Urinary bladder (tissue), 4 donors: ENCODE measurements at places on chromosomes 3 and 15. TPM values are rescaled to one million over a fixed set of nuclear protein-coding genes. Genes with fewer than 3 reads are reported as not detected.
A peak's percentile ranks its signal among the peaks of the same experiment; 100 is the strongest.

DNA sequence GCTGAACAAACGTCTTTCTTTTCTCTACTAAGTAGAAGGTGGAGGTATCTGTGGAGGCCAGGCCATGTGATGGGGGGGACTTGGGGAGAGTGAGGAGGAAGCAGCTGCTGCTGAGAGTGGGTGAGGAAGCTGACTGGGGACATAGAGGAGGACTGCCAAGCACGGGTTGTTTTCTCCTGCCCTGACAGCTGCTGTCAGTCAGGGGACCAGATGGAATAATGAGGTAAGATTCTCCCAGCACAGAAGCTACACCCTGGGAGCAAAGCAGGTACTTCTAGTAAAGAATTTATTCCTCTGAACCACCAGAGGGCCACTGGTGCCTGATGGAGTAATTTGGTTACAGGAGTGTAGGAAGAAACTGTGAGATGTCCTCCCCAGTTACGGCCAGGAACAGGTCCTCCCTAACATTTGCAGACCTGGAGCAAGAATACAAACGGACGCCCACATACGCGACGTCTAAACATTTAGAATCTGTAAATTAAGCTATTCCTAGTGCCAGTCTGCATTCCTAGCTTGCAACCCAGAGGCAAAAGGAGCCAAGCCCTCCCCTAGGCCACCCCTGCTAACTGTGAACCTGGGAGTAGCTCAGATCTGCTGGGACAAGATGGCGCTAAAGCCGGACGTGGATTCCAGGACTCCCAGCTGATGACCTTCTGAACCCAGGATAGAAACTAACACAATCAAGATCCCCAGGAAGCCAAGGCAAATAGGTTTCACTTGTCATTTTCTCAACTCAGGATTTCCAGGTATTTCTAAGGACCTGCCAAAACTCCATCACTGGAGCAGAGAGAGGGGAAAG is 14.8 kb downstream of the CRYGS start:
- no peak for DNase-seq

- DNase-seq: no peak
Measured at GRCh38 chr3:99915906-99916432, 98.3 kb downstream of the CMSS1 start.

The CLEC3B gene
- total RNA-seq: 89.4 TPM

GRCh38 chr3:41872157-41872556 is 89.7 kb downstream of the ULK4 start:
- DNase-seq: no peak

DNA sequence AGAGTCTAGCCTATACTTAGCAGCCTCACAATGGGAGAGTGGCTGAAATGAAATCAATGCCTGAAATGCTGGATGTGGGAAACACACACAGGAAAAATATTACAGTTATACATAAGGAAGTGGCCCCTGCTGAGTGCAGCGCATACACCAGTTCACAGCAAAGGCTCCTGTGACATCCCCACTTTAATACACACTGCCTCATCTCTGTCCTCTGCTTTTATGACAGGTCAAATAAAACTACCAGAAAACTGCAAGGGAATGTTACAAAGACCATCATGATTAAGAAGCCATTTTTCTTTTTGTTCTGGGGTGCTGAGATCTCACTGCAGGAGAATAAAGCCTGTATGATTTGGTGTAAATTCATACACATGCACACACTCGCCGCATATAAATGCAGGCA is 214.3 kb downstream of the ARRDC4 start:
- DNase-seq: no peak

DNA sequence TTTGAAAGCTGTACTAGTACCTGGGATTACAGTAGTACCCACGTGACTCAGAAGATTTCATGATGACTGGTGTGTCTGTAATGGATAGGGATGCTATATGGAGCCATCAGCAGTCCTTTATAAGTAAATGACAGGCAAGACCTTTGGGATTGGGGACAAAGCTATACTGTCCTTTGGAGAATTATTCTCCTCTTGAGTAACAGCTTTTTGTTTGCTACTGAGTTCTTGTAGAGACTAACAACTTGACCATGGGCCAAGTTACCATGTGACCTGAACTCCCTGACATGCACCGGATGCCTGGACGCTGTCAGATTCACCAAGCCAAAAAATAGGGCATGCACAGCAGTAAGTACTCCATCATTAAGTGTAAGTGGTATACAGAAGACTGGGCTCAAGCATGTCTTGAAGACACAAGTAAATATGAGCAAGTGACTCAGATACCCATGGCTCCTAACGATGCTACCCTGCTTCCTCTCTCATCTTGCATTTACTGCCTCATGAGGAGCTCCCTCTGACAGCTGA is 12.9 kb downstream of the SEC11A start:
- DNase-seq: no peak

DNA sequence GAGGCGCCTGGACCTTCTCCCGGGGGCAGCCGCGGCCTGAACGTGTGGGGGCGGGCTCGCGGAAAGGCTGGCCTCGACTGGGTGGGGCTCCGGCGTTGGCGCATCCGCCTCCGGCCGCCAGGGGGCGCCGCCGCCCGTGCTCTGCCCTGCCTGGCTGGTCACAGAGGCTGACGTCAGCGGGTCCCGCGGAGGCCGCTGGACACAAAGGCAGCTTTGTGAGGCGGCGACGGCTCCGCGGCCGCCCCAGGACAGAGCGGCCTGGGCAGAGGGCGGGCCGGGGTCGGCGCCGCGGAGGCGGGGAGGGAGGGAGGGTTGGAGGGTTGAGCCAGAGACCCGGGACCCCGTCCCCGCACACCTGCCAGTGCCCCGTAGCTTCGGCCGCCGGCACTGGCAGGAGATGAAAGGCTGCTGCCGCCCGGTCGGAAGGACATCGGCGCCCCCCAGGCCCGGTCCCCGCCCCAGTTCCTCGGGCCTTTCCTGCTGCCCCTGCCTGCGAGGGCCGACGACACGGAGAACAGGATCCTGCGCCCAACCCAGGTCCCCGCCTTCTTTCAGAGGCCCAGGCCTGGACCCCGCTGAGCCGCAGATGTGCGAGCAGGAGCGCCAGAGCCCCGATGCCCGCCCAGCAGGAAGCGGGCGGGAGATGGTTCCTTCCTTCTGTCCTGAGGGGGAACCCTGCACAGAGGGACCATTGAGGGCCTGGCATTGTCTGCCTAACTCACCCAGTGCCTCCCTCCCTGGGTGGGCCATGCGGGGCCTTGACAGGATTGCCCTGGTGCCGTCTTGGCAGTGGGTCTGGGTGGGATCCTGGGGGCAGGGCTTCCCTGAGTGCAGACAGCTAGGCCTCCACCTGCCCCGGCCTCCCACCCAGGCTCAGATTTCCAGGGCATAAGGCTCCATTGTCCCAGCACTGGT is 8.7 kb upstream of the SEMA3B start:
- DNase-seq: no peak

DNA sequence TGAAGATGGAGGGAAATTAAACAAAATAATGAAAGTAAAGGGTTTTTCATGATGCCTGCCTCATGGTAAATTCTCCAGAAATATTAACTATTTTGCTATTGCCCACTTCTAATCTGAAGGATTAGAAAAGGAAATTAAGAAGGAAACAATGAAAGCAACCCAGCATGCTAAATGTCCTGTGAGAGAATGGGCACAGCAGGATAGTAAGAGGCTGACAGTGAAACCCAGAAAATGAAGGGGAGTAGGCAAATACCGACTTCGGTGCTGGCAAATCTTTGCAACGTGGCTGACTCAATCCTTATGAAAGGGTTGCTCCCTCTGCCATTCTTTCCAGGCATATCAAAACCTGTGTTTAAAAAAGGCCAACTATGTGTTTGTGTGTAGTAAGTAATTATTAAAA is 147.5 kb upstream of the SYNPR start:
- no peak for DNase-seq

The ERICH6 gene
- 0.21 TPM for total RNA-seq

The CFAP100 gene
- total RNA-seq: not detected

- no peak for DNase-seq
Measured at GRCh38 chr3:126110431-126111125, 26.7 kb upstream of the SLC41A3 start.

DNA sequence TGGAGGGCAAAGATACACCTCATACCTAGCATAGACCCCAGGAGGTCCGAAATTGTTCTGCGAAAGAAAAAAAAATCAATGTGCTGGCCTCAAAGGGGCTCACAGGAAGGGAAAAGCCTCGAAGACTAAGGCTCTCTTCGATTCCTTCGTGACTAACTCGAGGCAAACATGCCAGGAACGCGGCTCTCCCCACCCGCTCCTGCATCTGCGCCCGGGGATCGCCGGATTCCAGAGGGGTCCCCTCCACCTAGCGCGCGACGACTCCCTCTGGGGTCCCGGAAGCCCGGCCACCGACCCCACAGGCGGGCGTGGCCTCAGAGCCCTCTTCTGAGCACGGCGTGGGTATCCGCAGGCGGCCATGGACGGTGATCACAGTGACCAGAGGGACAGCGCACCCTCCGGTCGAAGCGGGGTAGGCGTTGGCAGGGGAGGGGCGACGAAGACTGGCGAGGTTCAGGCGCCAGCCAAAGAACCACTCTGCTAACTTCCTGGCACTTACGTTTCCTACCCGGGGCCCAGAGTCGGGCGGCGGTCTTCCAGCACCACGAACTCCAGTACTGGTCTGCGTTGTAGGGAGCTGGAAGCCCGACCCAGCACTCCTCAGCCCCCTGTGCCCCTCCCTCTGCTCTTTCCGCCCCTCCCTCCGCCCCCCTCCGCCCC is 515 bp upstream of the EIF3J start:
- DNase-seq: peak; percentile 21
